ENCODE measurements at places on chromosomes 6 and 20.
A peak's percentile ranks its signal among the peaks of the same experiment; 100 is the strongest.

DNA sequence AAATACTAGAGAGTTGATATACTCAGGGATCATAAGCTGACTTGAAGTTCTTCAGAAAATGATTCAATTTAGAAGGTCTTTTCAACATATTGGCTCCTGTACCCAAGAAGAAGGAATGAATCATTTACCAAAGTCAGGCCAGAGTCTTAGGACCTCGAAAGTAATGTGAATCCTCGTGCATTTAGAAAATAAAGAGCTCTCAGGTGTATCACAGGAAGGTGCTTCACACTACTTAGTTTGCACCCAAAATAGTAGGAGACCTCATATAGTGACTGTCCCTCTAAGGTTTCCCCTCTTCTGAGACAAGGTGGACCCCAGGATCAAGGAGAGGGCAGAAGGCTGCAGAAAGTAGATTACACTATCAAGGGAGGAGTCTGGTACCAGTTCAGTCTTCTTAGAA is 71.8 kb downstream of the F13A1 start:
- DNase-seq = no peak

GRCh38 chr6:146851837-146852236 is 253.1 kb downstream of the ADGB start:
- DNase-seq = no peak

- DNase-seq = no peak
These were observed 45.4 kb downstream of the EZR start for GRCh38 chr6:158773581-158774449.

DNA sequence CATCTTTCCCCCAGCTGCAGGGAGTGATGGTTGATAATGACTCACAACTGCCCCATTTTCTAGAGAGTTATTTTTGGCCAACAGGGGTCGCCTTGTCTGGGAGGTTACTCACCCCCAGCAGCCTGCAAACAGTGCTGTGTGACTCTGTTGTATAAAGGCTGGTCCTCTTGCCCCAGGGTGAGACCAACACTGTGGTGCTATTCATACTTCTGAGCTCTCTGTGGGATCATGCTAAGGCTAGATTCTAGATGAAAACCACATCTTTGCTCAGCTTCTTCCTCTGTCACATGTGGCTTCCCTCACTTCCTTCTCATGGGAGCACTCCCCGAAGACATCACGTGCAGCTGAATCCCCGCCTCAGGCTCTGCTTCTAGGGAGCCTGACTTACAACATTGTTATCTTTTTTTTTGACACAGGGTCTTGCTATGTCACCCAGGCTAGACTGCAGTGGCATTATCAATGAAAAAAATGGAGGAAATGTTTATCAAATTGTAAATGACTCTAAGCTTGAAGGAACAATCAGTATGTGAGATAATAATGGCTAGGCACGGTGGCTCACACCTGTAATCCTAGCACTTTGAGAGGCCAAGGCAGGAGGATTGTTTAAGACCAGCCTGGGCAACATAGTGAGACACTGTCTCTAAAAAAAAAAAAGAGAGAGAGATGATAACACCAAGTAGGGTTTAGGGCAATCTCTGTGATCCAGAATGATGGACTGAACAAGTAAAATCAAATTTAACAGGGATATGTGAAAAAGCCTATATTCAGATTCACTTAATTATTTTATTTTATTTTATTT is 55.7 kb upstream of the SLC23A2 start:
- peak; percentile 89 for DNase-seq

- DNase-seq = no peak
These were observed 56.4 kb downstream of the CCN2 start for GRCh38 chr6:131894493-131895424.

DNA sequence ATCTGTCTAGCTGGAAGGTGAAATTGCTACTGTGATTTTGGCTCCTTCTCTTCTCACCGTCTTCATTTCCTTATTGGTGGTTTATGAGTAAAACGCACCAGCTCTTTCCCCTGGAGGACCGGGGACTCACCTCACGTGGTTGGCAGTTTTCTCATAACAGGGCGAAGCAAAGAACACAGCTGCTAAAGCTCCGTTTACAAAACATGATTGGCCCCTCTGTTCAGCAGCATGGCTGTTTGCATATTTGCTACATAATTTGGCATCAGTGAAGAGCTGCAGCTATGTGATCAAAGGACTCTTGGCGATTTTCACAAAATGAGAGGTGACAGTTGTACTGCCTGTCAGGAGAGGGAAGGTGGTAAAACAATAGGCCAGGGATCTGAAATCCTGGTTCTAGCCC is 20.5 kb upstream of the TMEM181 start:
- DNase-seq = no peak

DNA sequence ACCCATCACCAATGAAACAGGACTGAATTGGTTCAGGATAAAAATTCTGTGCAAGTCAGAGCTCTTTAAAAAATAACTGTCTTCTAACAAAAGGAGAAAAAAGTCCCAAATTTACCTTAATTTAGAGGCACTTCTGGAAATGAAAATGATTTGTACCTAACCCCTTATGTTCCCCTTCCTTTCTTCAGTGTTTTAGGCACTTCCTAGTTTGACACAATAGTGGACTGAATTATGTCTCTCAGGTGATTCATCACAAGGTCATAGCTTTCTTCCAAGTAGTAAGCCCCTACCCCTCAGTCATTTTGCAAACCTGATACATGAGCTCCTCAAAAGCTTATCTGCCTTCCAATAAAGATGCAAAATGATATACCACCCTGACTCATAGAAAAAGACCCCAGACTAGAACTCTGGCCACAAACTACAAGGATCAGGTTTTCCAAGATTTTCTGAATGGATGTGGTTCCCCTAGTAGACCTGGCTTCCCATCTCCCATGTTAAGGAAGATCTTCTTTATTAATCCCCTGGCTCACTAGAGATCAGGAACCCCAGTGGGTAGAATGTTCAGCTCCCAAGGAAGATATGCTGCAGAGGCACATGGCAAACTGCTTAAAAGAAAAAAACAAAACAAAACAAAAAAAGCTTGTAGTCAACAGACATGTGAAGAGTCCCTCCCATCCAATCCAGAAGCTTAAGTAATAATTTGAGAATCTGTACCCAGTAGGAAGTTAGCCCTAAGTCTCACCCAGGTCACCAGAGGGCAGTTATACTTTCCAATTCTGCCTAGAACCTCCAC is 3.6 kb downstream of the PPP1R10 start:
- no peak for DNase-seq

- DNase-seq = no peak
These were observed 68.6 kb upstream of the PRSS16 start for GRCh38 chr6:27178860-27179259.

DNA sequence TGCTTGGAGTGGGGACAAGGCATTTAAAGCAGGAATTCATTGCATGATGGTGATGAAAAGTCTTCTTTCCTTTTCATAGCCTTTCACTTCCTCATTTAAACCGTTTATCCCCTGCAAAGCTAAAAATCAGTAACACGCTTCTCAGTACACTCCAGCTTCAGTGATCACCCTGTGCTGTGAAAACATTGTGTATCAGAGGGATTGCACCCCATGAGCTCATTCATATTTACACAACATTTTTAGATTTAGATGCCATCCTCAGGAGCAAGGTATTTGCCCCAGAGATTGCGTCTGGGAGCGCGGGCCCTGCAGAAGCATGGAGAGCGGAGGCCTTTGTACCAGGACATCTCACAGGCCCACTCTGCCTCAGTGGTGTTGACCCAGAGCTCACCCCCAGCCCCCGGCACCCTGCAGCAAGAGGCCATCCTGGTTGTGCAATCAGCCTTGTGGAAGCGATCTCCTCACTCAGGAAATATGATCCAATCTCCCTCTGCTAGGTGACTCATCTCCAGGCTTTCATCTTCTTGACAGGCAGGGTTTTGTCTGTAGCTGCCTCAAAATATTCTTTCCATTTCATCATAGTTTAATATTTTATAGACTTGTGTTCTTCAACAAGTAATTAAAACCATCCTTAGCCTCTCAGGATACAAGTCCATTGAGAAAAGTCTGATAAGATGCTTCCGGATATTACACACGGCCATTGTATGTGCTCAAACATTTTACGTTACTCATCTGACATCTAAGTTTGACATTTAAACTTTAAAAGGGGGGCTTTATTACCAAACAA is 38.9 kb upstream of the THBS2 start:
- DNase-seq = peak; percentile 3

DNA sequence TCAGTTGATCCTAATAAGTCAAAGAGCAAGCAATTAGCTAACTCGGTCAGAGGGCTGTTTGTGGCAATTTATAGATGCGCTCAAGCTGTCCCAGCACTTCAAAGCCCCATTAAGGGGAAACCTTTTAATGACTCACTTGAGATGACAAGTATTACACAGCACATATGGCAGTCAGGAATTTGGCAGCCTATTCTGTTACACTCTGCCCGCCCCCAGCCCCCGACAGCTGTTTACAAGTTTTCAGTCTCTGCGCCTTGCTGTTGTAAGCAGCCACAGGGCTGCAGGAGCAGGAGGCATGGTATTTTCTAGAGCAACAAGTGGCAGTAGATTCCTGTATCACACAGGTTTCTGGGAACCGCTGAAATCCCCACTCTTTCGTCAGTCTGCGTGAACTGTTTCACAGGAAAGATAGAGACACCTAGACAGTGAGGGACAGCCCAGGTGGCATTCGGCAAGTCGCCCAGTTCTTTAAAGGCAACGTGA is 263.0 kb downstream of the FOXC1 start:
- DNase-seq = no peak

- no peak for DNase-seq
These were observed 112.7 kb downstream of the ISM1 start for GRCh38 chr20:13333793-13334192.

DNA sequence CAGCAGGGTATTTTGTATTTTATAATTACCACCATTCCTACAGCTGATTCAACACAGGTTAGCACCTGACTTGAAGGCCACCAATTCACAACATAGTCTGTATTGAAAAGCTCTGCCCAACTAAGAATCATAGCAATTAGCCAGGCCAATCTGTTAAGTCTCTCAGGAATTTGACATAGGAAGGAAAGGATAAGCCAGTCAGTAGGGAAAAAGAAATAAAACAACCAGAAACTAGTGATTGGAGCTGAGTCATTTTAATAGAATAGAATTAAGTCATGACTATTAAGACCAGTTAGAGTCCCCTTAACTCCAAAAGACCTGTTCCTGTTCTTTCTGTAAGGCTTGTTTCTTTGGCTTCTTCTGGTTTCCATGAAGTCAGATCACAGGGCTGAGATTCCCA is 8.1 kb downstream of the RANBP9 start:
- no peak for DNase-seq

- DNase-seq = no peak
These were observed 149.2 kb upstream of the PRDM1 start for GRCh38 chr6:105936972-105937371.

DNA sequence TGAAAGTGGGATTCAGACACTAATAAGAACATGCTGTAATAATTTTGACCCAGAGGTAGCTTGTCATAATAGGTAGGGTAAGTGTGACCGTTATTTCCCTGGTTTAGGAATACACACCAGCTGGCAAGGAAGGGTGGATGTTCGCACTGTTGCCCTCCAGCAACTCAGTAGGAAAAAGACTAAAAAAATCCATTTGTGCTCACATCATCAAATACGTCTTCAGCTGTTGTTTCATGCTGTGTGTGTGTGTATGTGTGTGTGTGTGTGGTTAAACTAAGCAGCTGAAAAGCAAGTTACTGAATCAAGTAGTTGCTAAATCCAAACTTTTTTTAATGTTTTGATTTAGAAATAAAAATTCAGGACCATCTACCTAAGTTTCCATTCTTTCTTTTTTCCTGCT is 218.7 kb downstream of the TRDN start:
- no peak for DNase-seq

- DNase-seq = no peak
These were observed 13.6 kb downstream of the KCNK5 start for GRCh38 chr6:39215640-39216158.

GRCh38 chr20:58603721-58604120 is 47.4 kb upstream of the STX16 start:
- no peak for DNase-seq

GRCh38 chr6:142132625-142133024 is at the start of gene GJE1:
Gene GJE1 (plus strand): TSS chr6:142132925. CDS start chr6:142133159, 234 bp downstream.
- no peak for DNase-seq

GRCh38 chr6:134821928-134822864 is 127.7 kb downstream of the ALDH8A1 start:
- no peak for DNase-seq

DNA sequence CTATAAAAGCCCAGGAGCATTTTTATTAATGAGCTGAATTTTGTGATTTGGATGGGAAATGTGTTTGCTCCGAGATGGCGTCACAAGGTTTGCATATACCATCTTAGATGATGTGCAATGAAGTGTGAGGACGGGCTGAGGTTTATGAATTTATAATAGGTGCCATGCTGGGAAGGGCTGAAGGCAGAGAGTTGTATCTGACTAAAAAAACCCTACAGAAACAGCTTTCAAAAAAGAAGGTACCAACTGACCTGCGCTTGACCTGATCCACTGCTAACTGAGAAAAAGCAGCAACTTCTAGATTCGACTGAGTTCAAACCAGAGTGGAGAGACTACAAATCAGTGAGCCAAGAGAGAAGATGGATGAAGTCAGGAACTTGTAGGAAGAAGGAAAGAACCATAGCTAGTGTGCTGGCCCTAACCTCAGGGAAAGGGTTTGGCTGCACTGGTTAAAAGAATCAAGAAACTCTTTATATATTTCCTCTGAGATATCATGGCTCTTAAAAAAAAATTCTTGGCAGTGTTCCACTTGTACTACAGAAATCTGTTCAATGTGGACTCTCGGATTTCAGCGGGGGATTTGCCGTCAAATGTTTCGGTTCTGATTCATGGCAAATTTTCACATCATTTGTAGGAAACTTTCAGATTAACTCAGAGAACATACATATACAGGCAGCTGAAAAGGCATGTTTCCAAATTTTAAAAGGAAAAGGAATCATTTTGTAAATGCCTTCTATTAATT is 56.5 kb upstream of the HDGFL1 start:
- DNase-seq = no peak

- no peak for DNase-seq
These were observed 65.7 kb downstream of the PSMG4 start for GRCh38 chr6:3324262-3324942.

Measured in thymus (tissue), 14 donors.